ENCODE measurements at places on chromosomes 1 and 21.

- no peak for DNase-seq
Observed at GRCh38 chr1:22866868-22867267, 105.8 kb downstream of the LACTBL1 start.

GRCh38 chr1:61230523-61230922, 148.2 kb downstream of the NFIA start:
- DNase-seq, result no peak

- DNase-seq, result no peak
Observed at GRCh38 chr1:169245706-169246105, 121.9 kb downstream of the NME7 start.

DNA sequence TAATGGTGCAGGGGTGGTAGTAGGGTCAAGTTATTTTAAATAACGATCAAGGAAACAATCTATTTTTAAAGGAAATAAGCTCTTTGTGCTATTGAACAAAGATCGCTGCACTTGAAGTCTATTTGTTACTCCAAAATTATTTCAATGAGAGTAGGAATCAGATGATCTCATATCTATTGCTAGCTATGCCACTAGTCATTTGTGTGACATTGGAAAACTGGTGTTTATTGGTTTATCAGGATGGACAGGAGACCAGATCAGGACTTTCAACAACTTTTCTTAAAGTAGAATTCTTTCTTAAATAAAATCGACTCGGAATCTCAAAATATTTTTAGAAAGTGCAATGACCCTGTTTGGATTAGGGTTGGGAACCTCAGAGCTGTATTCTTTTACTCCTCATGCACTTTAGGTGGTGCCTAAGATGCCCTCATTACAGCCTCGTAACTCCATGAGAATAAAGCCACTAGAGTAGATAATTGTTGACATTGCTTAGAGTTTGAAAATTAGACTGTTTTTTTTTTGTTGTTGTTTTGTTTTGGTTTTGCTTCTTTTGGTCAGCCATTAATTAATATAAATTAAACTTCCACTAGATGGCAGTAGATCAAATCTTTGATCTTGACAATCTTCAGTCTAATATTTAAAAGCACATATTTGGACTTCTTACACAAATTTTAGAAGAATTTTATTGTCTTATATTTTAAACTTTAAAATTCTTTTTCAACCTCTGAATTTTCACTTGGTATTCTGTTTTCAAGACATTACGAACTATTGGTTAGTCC, 352.4 kb downstream of the USP25 start:
- DNase-seq, result no peak

DNA sequence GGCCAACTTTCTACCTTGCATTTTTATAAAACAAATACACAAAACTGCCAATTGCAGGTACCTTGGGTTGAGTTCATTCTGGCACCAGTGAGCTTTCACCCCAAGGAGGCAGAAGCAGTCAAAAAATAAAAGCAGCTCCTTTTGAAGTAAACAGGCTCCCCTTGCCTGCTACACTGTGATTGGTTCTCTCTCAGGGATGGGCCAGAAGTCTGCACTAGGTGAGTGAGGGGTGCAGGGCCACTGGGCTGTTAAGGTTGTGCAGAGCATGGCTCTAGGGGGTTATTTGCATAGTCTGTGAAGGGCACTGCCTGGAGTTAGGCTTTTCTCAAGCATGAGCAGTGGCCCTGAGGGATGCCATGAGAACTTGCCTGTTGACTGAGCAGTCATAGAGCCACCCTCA, 39.1 kb downstream of the AKNAD1 start:
- DNase-seq, result no peak

DNA sequence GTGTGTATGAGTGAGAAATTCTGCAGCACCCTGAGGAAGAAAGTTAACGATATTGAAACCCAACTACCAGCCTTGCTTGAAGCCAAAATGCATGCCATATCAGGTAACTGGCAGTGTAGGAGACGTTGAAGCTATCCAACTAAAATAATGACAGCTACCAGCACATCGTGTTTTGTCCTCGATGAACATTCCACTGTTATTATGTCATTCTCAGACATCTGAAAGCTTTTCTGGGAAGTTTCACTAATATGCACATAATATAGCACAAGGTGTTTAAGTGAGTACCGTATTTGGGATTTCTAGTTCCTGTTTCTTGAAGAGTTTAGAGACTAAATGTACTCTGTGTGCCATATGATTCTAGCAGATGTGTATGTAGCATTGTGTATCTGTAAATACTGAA, 173.5 kb downstream of the DISC1 start:
- no peak for DNase-seq

GRCh38 chr1:233406994-233407631, 79.6 kb downstream of the MAP3K21 start:
- DNase-seq, result no peak

GRCh38 chr1:231861541-231862481, 235.2 kb downstream of the DISC1 start:
- no peak for DNase-seq

DNA sequence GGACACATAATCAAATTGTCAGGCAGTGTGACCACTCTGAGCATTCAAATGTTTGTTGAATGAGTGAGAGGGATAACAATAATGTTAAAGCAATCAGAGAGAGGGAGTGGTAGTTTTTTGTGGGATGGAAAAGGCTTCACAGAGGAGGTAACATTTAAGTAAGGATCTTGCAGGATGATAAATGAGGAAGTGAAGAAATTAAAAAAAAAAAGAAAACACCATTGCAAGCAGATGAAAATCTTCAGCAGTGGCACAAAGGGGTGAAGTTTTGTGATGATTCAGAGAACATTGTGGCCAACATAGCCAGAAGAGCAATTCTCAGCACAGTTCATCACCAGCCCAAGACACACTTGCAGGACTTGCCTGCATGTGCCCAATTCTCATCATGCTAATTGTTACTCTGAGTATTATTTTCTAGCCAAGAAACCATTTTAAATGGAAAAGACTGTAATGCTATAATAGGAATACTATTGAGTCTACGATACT, 35.0 kb downstream of the OVGP1 start:
- no peak for DNase-seq

GRCh38 chr1:36851595-36851994, 182.7 kb downstream of the GRIK3 start:
- DNase-seq, result no peak

DNA sequence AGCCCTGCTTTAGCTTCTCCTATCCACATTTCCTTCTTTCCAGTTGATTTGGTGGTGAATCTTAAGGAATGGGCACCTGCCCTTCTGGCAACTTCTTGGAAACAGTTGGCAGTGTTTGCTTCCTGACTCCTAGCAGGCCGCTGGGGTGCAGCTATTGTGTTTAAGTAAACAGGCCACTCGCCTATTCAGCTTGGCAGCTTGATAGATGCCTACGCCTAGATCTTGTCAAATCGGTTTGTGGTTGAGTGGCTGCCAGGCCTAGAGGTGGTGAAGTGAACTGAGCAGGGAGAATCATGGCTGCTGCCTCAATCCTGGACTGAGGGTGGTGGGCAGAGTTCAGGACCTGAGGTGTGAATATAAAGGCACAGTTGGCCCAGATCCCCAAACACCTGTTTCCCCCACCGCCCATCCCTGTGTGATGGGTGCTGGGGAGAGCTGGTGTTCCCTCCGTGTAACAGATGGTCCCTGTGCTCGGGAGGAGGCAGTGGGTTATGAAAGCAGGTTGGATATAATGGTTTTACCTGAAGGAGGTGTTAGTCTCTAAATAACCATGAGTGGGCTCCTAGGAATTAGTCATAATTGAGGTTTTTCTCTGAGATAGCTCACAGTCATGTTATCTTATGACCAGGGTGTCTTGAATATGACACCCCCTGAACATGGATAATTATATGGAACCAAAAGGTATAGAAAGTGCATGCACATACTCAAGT, 940 bp upstream of the PLA2G2C start:
- DNase-seq, result no peak

- no peak for DNase-seq
Observed at GRCh38 chr1:87524021-87524754, 195.5 kb downstream of the LMO4 start.

Measured in esophagus squamous epithelium (tissue), 5 donors.